Fibroblast of mammary gland (primary cell): ENCODE measurements at places on chromosomes 12 and 14.

DNA sequence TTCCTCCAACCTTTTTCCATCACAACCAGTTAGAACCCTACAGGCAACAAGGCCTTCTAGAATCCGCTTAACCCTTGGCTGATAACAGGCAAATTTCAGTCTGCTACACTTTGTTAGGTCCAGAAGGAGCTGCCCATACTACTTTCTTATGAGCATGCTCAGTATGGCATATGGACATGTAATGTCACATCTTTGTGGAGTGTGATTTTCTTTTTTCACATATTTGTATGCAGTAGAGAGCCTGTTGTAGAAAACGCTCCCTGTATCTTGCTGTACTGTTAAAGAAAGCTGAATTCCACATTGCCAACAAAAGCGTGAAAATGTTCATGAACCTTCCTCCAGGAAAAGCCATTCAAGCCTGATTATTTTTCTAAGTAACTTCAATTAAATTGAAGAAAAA lies 196.5 kb downstream of the SLC41A2 start:
- no peak for DNase-seq

- peak; percentile 92 for DNase-seq
Observed at GRCh38 chr12:110449799-110450497, at the start of gene ARPC3. ARPC3 (minus strand) TSS chr12:110450337; CDS start chr12:110450260, 77 bp downstream.

DNA sequence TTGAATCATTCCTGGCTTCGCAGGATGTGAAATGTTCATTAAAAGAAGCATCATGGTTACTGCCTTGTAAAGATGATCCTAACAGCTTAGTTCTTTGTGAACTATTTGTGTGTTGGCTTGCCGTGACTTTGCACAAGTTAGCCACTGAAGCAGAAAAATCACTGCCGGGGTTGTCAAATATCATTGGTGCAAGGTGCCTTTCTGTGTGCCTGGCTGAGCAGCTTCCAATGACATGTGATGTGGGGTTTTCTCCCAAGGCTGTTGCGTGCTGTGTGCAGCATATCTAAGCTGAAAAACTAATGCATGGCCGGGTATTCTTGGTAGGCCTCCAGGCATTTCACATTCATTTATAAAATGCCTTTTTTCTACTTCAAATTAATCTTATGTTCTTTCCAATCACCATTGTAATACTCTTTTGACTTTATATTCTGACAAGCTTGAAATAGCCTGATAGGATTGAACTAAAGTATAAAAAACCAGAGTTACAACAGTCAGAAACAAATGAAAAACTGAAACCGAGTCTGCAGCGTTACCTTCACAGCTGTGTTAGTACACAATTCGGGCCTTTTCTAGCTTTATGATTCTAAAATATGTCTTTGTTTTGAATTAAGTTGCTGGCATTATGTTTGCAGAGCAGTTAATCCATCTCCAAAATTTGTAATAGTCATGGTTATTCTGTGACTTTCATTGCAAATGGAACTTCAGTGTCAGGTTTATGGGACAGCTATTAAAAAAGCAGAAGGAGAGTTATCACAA lies 222.1 kb downstream of the SYT1 start:
- no peak for DNase-seq

GRCh38 chr12:130737731-130738130 lies 21.6 kb upstream of the RIMBP2 start:
- no peak for DNase-seq

DNA sequence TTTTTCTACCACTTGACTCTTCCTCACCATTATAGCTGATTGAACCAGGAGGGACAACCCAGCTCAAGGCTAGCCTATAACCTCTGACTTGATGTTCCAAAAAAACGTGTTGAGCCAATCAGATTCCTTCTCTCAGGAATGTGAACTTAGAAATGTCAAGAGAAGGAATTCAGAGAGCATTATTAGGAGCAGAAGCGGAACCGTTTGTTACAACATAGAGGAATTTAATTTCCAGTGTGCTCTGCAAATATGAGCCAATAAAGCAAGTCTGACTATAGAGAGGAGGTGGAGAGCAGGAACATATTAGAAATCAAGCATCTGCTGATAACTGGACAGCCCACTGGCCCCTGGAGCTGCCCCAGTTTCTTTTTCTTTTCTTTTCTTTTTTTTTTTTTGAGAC lies 15.3 kb upstream of the PELI2 start:
- DNase-seq: no peak

DNA sequence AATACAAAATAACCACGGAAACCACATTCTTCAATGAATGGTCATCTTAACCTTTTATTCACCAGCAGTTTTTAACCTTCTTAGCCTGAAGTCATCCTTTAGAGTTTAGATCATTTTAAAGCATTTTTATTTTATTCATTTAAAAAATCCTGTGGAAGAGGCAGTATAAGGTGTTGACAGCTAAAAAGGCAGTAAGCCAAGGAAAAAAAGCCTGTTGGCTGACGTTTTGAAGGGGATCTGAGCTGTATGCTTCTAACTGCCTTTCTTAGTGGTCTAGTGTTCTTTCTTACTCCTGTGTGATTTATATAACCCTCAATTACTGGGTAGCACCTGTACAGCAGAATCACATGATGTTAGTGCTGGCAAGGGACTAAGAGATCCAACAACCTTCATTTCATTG lies 438.3 kb upstream of the SEL1L start:
- no peak for DNase-seq

- DNase-seq: no peak
Observed at GRCh38 chr14:67602995-67603545, 3.0 kb upstream of the PIGH start.

DNA sequence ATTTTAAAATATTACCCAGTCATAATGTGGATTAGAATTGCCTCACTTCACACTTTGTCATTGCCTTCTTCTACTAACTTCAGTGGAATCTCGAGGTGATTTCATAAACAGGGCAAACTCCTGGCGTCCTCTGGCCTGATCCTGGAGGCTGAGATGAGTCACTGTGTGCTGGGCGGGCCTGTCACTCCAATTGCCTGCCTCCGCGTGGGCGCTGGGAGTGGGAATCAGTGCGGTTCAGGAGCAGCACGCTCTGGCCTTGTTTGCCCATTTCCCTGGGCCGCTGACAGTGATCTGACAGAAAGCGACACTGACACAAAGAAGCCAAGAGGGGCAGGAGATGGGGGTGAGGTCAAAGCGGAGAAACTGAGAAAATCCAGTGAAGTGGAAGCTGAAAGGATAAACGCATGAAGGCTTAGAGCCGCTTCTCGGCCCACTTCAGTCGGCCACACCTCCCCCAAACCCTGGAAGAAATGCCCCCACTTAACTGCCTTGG lies 29.7 kb downstream of the LGR5 start:
- peak; percentile 84 for DNase-seq

- peak; percentile 64 for DNase-seq
Observed at GRCh38 chr14:63276492-63277342, 42.0 kb downstream of the GPHB5 start.

GRCh38 chr12:75765170-75766059 lies 254.0 kb upstream of the KRR1 start:
- no peak for DNase-seq
